NCI-H446 (cell line): ENCODE measurements at places on chromosomes 16 and 17.

DNA sequence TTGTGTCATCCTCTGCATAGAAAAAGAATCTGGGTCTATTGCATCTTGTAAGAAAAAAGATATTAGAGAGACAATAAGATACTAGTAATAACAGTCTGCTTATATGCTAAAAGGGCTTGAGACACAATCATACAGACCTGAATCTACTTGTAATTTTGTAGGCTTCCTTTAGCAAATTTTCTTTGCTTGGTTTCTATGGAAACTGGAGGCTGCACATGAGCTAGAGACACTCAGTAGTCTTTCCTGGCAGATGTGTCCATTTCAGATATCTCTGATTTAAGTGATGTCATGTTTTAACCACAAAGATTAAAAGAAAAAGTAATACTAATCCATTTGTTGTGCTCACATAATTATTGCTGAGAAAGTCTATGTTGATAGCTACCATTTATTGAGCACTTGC is 123.9 kb upstream of the GNAO1 start:
- no peak for DNase-seq

DNA sequence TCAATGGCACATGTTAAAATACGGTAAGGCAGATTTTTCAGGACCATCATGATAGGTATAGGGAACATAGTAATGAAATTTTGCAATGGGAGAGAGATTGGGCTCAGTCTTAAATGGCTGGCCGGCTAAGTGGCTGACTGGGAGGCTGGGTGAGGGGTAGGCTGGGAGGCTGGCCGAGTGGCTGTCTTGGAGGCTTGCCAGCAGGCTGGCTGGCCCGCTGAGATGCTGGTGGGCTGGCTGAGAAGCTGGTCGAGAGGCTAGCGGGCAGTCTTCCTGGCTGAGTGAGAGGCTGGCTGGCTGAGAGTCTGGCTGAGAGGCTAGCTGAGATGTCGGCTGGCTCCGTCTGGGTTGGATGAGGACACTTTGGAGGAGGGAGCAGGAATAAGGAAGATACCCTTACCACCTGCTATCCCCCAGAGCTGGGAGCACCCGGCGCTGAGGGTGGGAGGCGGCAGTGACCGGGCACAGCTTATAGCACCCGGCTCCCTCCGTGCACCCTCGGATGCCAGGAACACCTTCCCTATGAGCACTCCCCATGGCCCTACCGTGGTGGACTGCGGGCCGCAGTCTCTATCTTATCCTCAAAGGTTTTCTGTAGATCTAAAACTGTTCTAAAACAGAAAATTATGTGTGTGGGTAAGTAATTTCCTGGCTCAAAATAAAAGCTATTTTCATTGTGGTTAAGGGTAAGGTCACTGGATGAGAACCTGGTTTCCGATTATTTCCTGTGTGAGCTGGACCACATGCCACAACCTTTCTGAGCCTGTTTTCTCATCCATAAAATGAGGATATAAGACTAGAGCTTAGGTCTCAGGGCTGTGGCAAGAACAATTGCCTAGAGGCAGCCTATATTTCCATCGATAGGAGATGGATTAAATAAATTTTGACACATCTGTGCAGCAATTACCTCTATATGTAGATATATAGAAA is 34.5 kb upstream of the TMC5 start:
- no peak for DNase-seq

DNA sequence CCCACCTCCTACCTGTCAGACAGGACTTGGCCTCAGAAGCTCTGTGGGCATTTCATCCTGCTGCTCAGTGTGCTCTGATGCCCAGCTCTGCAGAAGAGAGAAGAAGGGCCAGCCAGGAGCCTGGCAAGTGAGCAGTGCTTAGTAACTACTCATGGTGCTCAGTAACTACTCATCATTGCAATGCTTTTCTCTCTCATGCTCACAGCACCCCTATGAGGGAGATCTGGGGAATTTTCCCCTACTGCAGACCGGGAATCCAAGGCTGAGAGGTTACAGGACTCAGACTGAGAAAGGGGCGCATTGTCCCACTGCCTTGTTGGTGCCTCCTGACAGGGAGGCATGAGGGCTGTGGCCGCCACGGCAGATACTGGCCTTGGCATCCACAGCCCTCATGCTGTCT is 261.1 kb downstream of the C16orf95 start:
- DNase-seq = no peak

DNA sequence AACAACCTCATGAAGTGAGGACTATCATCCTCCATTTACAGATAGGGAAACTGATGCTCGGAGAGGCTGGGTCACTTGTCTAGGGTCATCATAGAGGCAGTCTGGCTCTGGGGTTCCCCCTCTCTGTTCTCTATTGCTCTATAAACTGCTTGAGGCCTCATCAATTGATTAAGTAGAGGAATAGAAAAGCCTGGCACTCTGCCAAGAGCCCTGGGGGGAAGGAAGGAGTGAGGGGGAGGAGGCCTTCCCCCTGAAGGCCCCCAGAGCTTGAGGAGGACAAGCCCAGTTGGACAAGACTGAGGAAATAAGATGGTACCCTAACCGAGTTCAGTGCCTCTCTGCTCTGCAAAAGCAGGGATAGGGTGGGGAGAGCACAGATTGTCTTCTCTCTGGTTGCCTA is 21.0 kb downstream of the SDK2 start:
- no peak for DNase-seq

GRCh38 chr16:23377071-23377931 is 75.2 kb downstream of the SCNN1B start:
- DNase-seq = no peak

DNA sequence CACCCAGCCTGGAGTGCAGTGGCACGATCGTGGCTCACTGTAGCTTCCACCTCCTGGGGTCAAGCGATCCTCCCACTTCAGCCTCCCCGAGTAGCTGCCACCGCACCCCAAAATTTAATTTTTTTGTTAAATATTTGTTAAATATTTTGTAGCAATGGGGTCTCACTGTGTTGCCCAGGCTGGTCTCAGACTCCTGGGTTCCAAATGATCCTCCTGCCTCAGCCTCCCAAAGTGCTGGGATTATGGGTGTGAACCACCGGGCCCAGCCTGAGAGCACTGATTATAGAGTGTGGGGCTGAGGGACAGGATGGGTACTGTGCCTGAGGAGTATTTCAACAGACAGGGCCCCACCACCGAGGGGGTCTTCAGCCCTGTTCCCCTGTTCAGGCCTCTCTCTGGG is 35.6 kb downstream of the TPSG1 start:
- no peak for DNase-seq

GRCh38 chr17:29628644-29629043 is 5.9 kb upstream of the CORO6 start:
- DNase-seq = no peak

GRCh38 chr17:34527908-34528470 is 51.4 kb upstream of the TMEM132E start:
- DNase-seq = no peak

DNA sequence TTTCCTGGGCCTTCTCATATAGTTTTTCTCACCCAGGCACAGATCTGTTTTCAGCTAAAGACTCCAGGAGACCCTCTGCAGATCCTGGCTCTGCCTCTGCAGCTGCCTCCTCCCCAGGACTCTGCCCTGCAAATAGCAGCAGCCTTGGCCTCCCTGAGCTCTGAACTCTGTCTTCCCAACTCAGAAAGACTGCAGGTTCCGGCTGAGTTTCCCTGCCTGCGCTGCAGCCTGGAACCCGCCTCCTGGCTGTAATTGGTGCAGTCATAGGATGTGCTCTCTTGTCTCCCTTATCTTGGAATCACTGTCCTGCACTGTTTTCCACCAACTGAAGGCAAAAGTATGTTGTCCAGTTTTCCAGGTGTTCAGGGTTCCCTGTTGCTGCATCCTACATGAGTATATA is 14.3 kb upstream of the DNASE1 start:
- no peak for DNase-seq

- DNase-seq = no peak
These were observed 348.7 kb upstream of the TNRC6C start for GRCh38 chr17:77609553-77610517.

GRCh38 chr17:72566671-72567484 is 446.1 kb downstream of the SOX9 start:
- DNase-seq = no peak

DNA sequence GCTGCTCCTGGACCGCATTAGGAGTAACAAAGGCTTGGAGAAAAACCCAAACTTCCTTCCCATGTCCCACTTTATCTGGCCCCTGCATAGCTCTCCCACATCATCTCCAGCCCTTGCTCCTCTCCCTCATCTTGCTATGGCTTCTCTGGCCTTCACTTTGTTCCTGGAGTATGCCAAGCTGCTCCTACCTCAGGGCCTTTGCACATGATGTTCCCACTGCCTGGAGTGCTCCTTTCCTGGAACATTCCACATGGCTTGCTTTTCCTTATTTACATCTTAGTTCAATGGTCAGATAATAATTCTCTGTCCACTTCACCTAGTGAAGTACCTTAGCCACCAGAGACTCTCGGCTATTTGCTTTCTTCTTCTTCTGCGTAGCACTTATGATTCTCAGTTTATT is 4.3 kb upstream of the KSR1 start:
- no peak for DNase-seq

DNA sequence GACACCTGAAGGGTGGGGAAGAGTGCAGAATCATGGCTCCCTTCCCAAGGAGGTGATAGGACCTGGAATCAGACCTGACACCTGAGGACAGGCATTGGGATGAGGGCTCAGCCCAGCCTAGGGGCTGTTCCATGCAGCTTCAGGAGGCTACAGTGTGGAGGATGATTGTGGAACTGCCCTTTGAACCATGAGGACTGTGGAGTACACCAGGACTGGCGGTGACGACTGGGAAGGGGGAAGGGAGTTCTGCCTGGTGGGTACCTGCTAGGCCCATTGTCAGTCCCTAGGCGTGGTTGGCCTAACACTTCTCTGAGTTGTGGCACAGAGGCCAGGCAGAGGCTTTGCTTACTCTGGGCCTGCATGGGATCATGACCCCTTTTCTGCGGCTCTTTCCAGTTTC is 76.1 kb downstream of the MPRIP start:
- DNase-seq = no peak

DNA sequence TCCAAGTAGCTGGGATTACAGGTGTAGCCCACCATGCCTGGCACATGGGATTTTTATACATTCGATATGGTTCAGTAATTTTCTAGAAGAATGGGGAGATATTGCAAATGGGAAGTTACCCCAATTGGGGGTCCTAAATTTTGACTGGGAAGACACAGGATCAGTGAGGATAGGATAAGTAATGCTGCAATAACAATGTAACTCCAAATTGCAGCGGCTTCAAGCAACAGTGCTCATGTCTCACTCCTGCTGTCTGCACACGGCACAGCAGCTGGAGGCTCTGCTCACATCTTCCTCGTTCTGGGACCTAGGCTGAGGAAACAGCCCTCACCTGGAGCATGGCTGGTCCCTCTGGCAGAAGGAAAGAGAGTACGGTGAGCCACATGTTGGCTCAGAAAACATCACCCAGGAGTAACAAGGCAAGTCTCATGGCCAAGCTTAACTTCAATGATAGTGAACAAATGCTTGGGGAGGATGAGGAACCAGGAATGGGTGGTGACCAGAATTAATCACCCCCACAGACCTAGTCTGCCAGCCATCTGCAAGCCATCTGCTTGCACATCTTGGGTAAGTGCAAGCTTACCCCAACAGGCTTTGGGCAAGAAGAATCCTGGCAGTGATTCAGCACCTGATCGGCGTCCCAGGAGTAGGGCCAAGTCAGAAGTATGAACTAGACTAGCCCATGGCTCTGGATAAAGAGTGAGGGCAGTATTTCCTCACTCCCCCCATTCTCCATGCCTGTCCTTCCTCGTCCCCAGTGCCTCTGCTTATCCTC is 229.2 kb downstream of the COPRS start:
- peak; percentile 20 for DNase-seq
